ENCODE measurements at places on chromosomes 5 and 9.

DNA sequence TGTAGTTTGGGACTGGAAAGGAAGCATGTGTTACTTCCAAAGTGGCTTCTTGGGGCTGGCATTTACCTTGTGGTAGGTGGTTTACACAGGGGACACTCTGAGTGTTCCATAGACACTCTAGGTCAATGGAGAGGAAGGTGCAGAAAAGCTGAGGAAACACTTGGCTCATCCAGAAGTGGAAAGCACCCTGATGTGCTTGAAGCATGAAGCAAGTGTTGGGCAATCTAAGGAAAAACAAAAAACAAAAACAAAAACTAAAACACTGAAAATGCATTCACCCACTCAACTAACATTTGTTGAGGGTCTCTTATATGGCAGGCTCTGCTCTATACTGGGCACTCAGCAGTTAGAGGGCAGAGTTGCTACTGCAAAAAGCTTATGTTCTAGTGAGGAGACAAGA is 2.9 kb upstream of the ERAP2 start:
- DNase-seq: no peak

DNA sequence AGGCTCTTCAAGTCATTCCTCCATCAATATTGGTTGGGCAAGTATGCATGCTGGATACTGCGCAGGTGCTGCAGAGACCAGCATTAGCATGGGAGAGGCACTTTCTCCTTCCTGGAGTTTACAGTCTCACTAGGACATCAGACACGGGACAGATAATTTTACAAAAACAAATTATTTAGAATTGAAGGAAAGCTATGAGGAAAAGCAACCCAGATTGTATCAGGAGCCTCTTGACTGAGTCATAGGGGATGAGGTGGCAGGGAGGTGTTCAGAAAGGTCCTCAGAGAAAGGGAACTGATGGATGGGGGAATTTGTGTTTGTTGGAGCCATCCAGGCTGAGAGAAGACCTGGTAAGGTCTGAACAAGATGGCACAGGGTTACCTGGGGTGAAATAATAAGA is 24.5 kb upstream of the RAB14 start:
- DNase-seq: no peak

- DNase-seq: no peak
Observed at GRCh38 chr9:93436218-93436617, 15.3 kb upstream of the FAM120A start.

DNA sequence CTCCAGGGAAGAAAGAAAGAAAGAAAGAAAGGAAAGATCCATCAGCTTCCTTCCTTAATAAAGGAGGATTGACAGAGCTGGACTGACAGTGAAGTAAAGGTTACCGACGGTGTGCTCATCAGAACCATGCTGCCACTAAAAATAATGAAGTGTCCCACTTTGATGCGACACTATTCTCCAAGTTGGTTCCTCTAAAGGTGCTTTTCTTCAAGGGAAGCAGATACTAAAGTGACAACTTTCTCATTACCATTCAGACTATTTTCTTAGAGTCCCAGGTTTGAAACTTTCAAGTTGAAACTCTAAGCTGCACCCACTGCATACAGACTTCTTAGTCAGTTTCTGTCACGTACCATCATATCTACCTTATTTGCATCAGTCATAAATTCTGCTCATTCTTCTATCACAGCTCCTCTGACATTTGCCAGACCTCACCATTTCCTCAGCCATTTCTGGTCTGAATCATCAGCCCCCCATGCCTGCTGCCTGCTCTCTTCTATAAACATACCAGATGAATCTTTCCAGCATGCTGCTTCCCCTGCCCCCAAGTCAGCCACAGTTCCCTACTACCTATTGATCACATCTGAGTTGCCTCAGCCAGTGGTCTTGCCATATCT is 177.6 kb downstream of the DEPDC1B start:
- no peak for DNase-seq

- no peak for DNase-seq
Observed at GRCh38 chr5:38463634-38464521, 92.6 kb downstream of the LIFR start.

- no peak for DNase-seq
Observed at GRCh38 chr9:135667463-135668001, 4.4 kb downstream of the LCN9 start.

- no peak for DNase-seq
Observed at GRCh38 chr9:77420641-77421040, 227.5 kb downstream of the GNA14 start.
